ENCODE measurements at places on chromosomes 7 and 10.

DNA sequence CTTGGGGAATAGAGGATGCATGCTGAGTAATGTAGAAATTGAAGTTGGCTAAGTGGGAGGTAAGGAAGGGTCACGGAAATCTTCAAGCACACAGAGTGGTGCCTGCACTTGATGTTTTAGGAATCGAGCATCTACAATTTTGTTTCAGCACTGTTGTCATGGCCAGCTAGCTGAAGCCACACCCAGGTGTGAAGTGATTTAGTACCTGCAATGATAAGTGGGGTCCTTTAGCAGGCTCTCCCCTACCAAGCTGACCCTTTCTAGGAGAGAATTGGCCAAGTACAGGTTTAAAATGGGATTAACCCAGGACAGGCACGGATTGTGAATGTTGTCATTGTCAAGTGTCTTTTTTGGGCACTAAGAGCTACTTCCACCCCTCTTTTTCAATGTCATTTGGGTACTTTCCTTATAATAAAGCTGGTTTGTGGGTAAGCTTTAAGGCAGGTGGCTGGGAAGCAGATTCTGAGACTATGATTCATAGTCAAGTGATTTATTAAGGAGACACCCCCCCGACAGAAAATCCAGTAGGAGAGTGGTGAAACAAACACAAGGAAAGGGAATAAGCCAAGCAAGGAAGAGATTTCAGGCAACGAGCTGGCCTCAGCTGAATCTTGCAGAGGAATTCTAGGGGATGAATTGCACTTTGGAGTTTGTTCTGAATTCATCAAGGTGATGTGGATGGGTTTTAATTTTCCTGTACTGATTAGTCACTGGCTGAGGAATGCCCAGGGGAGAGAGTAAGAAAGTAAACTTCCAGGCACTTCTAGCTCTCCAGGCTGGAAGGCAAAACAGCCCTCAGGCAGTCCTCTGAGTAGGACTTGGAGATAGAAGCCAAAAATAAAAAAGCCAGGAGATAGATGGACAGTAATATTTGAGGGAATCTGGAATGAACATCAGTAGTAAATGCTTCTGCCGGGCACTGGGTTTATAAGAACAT is 1128.4 kb downstream of the SORCS3 start:
- no peak for DNase-seq

- no peak for DNase-seq
These were observed 202.0 kb downstream of the WDR11 start for GRCh38 chr10:121053151-121053550.

DNA sequence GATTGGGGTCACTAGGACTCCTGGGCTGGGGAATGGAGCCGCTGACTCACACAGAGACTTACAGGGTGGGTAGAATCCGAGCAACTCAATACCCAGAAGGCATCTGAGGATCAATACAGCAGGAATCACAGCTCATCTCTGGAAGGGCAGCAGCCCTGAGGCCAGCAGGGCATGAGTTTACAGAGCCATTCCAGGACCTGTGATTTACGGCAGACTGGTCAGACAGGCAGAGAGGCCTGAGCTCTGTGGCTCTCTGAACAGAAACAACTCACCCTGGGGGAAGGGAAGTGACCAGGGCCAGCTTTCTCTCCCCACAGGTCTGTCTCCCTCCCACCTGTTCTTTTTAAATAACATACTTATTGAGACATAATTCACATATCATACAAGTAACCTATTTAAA is 88.2 kb upstream of the CXCL12 start:
- DNase-seq: no peak

GRCh38 chr10:74738985-74739567 is 87.3 kb upstream of the KAT6B start:
- DNase-seq: no peak

DNA sequence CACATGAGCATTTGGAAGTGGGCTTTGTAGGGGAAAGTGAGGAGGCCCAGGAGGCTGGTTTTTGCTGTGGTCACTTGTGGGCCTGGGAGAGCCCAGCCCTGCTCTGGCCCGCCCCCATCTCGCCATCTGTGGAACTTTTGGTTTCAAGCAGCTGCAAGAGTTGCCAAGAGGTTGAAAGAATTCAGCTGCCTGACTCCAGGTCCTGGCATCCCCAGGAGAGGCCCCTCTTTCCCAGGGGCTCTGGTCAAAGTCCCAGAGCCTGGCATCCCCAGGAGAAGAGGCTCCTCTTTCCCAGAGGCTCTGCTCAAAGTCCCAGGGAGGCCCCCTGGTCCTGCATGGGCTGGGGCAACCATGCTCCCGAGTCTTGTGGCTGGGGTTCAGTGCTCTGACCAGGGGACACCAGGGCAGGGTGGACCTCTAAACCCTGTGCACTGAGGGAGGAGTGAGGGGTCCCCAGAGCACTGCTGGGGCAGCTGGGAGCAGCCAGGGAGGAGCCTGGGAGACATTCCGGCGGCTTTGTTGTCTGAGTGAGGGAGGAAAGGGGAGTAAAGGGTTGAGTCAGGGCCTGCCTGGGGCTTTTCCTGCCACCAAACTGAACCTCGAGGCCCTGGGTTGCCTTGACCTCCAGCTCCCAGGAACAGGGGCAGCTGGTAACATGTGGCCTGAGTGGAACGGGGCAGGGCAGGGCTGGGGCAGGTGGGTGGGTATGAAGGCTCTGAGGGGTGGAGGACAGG is 27.7 kb upstream of the CSGALNACT2 start:
- DNase-seq: no peak

- DNase-seq: no peak
These were observed 12.4 kb upstream of the ADAM12 start for GRCh38 chr10:126400641-126401040.

- no peak for DNase-seq
These were observed 439.2 kb upstream of the IGFBP3 start for GRCh38 chr7:46360296-46360695.

- DNase-seq: no peak
These were observed 385.5 kb upstream of the PFKP start for GRCh38 chr10:2681891-2682290.

GRCh38 chr10:125709553-125710474 is 9.7 kb upstream of the EDRF1 start:
- no peak for DNase-seq

- DNase-seq: no peak
These were observed 379.4 kb downstream of the GALNT17 start for GRCh38 chr7:71511361-71511807.

DNA sequence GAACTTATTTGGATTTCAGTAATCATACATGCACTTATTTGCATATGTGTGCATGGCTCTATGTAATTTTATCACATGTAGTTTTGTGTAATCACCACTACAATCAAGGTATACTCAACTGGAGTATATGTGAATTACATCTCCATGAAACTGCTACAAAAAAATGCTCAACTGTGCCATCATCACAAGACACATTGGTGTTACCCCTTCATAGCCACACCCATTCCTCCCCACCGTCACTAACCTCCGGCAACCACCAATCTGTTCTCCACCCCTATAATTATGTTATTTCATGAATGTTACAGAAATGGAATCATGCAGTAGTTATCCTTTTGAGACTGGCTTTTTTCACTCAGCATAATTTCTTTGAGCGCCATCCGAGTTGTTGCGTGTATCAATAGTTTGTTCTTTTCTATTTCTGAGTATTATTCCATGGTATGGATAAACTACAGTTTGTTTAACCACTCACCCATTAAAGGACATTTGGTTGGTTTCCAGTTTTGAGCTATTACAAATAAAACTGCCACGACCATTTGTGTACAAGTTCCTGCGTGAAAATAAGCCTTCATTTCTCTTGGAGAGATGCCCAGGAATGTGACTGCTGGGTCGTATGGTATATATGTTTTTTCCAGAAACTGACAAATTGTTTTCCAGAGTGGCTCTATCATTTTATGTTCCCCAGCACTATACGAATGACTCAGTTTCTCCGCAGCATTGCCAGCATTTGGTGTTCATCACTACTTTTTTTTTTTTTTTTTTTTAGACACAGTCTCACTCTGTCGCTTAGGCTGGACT is 11.3 kb upstream of the SMO start:
- DNase-seq: no peak

DNA sequence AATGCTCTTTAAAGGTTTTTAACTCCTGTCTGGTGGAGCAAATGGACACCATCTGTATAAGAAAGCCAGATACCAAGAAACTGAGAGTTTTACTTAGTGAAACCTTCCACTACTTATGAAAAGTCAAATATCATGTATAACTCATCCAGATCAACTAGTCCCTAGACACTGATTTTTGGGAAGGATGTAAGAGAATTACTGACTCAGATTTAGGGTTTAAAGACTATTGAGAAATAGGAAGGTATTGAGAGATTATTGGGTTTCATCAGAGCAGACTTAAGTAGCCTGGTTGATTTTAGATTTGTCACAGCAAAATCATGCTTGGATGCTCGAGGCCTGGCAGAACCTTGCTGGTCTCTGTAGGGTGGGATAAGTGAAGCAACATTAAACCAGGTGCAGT is 3.1 kb downstream of the CSTF2T start:
- DNase-seq: no peak

DNA sequence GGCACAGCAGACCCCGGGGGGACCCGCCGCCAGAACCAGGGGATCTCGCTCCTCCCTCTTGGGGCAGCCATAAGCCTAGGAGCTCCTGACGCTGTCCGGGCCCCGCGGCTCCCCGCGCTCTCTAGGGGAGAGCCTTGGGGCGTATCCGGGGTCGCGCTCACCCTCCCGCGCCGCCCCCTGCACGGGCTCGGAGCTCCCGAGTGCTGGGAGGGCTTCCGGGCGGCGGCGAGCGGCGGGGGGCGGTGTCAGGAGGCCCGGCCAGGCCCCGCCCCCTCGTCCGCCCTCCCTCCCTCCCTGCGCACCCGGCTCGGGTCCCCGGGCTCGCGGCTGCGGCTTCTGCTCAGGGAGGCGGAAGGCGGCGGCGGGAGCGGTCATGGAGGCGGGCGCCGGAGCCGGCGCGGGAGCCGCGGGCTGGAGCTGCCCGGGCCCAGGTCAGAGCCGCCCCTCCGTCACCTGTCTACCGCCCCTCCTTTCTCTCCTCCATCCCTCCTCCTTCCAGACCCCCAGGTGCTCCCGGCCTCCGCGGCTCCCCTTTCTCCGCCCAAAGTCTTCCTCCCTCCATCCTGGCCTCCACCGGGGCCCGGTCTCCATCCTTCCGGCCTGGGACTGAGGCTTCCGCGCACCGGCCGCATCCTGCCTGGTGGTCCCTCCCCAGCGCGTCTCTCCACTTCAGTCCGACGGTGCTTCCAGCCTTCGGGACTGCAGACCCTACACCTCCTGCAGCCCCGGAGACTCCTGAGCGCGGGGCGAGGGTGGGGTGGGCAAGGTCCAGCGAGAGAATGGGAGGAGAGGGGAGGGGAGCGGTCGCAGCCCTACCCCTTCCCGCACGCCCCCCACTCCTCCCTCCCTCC is at the start of gene CCDC136:
TSS of gene CCDC136 (plus strand) at position 848 of the 851 bp plus-strand sequence. CDS start 444 bp downstream, outside the sequence.
- DNase-seq: peak; percentile 80

DNA sequence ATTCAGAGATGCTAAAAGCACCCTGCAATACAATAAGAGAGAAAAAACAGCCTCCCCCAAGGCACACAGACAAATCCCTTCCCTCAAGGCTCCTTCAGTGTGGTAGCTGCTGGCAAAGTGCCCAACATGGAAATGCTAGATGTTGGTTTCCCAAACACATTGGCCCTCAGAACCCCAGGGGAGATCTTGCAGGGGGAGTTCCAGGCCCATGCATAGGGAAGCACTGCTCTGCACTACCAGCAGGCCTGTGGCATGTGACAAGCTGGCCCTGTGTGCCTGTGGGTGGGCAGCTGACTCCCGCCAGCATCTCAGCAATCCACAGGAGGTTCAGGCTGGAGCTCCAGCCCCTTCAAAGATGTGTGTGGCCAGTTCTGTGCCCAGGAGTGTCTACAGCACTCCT is 16.8 kb upstream of the CSGALNACT2 start:
- no peak for DNase-seq

DNA sequence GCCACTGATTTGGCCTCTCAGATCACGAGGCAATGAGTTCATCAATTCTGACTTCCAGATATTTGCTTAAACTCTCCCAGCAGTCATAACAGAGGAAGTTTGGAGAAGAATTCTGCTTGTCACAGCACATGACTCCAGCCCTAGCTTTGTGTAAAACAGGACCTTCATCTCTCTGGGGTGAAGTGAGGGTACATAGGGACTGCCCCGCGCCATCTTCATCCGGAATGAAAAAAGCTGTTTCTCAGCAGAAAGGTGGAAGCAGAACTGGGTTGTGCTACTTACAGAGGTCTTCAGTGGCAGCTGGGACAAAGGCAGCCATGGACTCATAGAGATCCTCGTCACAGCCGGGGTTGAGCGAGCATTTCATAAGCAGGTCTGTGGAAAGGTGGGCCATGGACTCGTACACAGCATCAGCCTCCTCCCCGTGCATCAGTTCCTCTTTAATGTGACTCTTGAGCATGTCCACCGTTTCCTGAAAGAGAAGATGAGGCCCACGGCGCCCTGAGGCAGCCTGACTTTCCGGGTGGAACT is 58.4 kb upstream of the TM9SF3 start:
- DNase-seq: no peak

- DNase-seq: no peak
These were observed 344.1 kb upstream of the HPS1 start for GRCh38 chr10:98790817-98791216.

GRCh38 chr7:80134536-80135308 is at the start of gene GNAI1:
TSS of gene GNAI1 (plus strand) at chr7:80134831. CDS start at chr7:80135161, 330 bp downstream.
- peak; percentile 41 for DNase-seq

DNA sequence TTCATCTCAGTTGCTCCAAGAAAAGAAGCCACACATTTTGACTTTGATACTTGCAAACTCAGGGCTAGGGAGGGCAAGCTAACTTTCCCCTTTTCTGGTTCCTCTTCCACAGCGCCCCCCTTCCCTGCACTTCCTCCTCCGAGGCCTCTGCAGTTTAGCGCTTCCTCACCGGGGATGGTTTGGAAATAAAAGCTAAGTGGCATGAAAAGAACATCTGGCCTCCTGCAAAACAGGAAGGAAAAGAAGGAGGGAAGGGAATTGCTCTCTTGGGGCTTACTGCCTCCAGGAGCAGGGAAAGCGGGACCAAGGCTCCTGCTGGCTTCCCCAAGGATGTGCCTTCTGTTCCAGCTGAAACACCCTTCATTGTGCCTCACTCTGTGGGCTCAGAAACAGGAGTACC is 42.3 kb downstream of the PRKCQ start:
- DNase-seq: no peak

GRCh38 chr10:50590935-50591334 is 32.8 kb downstream of the SGMS1 start:
- no peak for DNase-seq

GRCh38 chr10:15245530-15245929 is 77.0 kb upstream of the NMT2 start:
- peak; percentile 23 for DNase-seq

DNA sequence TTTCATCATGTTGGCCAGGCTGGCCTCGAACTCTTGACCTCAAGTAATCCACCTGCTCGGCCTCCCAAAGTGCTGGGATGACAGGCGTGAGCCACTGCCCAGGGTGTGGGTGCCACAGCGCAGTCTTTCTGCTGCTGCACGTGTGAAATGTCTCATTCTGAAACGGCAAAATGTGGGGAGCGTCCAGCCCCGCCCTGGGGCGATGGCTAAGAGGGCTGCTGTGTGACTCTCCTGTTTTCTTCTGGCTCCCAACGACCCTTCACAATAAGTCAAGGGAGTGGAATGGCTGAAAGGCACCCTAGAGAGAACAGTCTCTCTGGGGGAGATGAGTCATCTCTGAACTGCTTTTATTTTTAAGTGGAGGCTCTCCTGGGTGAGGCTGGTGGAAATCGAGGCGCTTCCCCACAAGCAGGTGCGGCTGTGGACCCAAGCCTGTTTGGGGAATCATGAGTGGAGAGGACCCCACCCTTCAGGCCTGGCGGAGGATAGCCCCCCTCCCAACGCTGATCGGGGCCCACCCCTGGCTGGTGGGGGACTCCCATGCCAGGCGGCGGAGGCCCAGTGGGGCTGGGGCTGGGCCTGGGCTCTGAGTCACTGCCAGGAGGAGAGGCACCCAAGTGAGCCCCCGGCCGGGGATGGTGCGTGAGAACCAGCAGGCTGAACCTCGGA is 18.0 kb downstream of the ADAP1 start:
- DNase-seq: no peak

Data from activated T-cell treated with anti-CD3 and anti-CD28 coated beads, Interleukin-2, amount 50 U/mL, for 1 hour (primary cell).